A549 treated with Hydrocortisone at 1 μM for 4 hours (cell line): ENCODE measurements at places on chromosomes 6 and 20. TPM values are rescaled to one million over a fixed set of nuclear protein-coding genes. Genes with fewer than 3 reads are reported as not detected.

Gene COL12A1
- total RNA-seq = 4.0 to 7.8 TPM (median 4.6 TPM) in 5 replicates

Gene ZKSCAN3
- total RNA-seq = 1.3 to 2.2 TPM (median 2.0 TPM) in 5 replicates

Gene SOBP
- total RNA-seq = 0.68 to 1.2 TPM (median 0.85 TPM) in 5 replicates

Gene COL10A1
- 0.03 TPM in 1 of 5 replicates, not detected in the others for total RNA-seq

Gene GPR6
- not detected in 5 replicates for total RNA-seq

Gene MCHR2
- total RNA-seq = not detected in 5 replicates

Gene NHSL1
- total RNA-seq = 3.0 to 4.8 TPM (median 3.4 TPM) in 5 replicates

Gene BMP2
- 0.30 to 0.43 TPM (median 0.32 TPM) in 5 replicates for total RNA-seq

Gene BIRC7
- total RNA-seq = 1.6 to 3.2 TPM (median 2.1 TPM) in 5 replicates

Gene C6orf118
- total RNA-seq = 0.13 to 0.36 TPM (median 0.15 TPM) in 5 replicates

Gene SLC22A7
- total RNA-seq = not detected in 5 replicates

Gene MOCS1
- total RNA-seq = 2.1 to 2.3 TPM (median 2.1 TPM) in 5 replicates

Gene ZSCAN26
- total RNA-seq = 3.8 to 5.2 TPM (median 5.0 TPM) in 5 replicates

Gene SMIM28
- total RNA-seq = not detected in 5 replicates

Gene SLCO4A1
- 11.4 to 13.4 TPM (median 12.6 TPM) in 5 replicates for total RNA-seq

Gene LPA
- total RNA-seq = 0.08 to 0.18 TPM (median 0.09 TPM) in 5 replicates

Gene WFDC12
- total RNA-seq = not detected in 5 replicates

Gene CNR1
- total RNA-seq = 1.3 to 1.9 TPM (median 1.7 TPM) in 5 replicates
